Activated CD8-positive, alpha-beta T cell treated with anti-CD3 and anti-CD28 coated beads for 36 hours (primary cell): ENCODE measurements at places on chromosomes 2 and 18. TPM values are rescaled to one million over a fixed set of nuclear protein-coding genes. Genes with fewer than 3 reads are reported as not detected.

Gene PLEKHH2
- 0.56 TPM for total RNA-seq

Gene RETREG2
- total RNA-seq, result 67.8 TPM

Gene BOD1L2
- total RNA-seq, result not detected

Gene DQX1
- total RNA-seq, result 0.50 TPM

Gene FHOD3
- not detected for total RNA-seq

Gene ADAM23
- total RNA-seq, result 0.07 TPM

Gene DCC
- not detected for total RNA-seq

Gene FOSL2
- 114 TPM for total RNA-seq

Gene CSRNP3
- total RNA-seq, result not detected

Gene ANKRD62
- total RNA-seq, result not detected

Gene KCNF1
- total RNA-seq, result not detected

Gene SAG
- total RNA-seq, result not detected

Gene ARHGEF33
- total RNA-seq, result not detected

Gene EFEMP1
- not detected for total RNA-seq

Gene CAPN13
- not detected for total RNA-seq

Gene WIPF1
- total RNA-seq, result 361 TPM

Gene SERPINB5
- total RNA-seq, result not detected

Gene ABCB11
- total RNA-seq, result not detected

Gene POTEJ
- not detected for total RNA-seq

Gene GPAT2
- total RNA-seq, result 9.7 TPM

Gene ARL4C
- 44.8 TPM for total RNA-seq

Gene ZNF385B
- total RNA-seq, result not detected

Gene MATN3
- not detected for total RNA-seq

Gene FOXI3
- total RNA-seq, result not detected

Gene GDF7
- not detected for total RNA-seq

Gene MITD1
- 49.8 TPM for total RNA-seq

Gene KLHL30
- not detected for total RNA-seq

Gene KYNU
- not detected for total RNA-seq

Gene HNMT
- total RNA-seq, result not detected

Gene PCARE
- not detected for total RNA-seq

Gene CLIP4
- total RNA-seq, result 25.3 TPM

Gene ABCG8
- not detected for total RNA-seq

Gene CDK5R2
- total RNA-seq, result not detected

Gene TEKT4
- total RNA-seq, result not detected

Gene CCDC148
- not detected for total RNA-seq

Gene GREB1L
- total RNA-seq, result not detected

Gene DSC1
- 0.16 TPM for total RNA-seq

Gene BCS1L
- total RNA-seq, result 69.6 TPM

Gene CYB5A
- total RNA-seq, result 60.2 TPM

Gene CRYBA2
- not detected for total RNA-seq

Gene FIGN
- total RNA-seq, result not detected

Gene UGT1A6
- not detected for total RNA-seq

Gene KCNIP3
- not detected for total RNA-seq

Gene CCBE1
- not detected for total RNA-seq

Gene C2orf81
- 2.6 TPM for total RNA-seq

Gene POTEC
- total RNA-seq, result not detected

Gene PXDN
- 0.58 TPM for total RNA-seq

Gene CHST9
- total RNA-seq, result not detected

Gene TSN
- total RNA-seq, result 55.9 TPM

Gene NEB
- 0.34 TPM for total RNA-seq

Gene RUFY4
- total RNA-seq, result 0.88 TPM
